ENCODE measurements at places on chromosomes 16 and 17. TPM values are rescaled to one million over a fixed set of nuclear protein-coding genes. Genes with fewer than 3 reads are reported as not detected.
A peak's percentile ranks its signal among the peaks of the same experiment; 100 is the strongest.

GRCh38 chr16:73279451-73279850 is 231.5 kb upstream of the ZFHX3 start:
- H3K27ac ChIP-seq: no peak overlapping the region
- H3K4me1 ChIP-seq: no peaks in the 10 kb centered on the region
- DNase-seq: no peak
- no peaks in the 10 kb centered on the region for H3K36me3 ChIP-seq
- H3K27me3 ChIP-seq: peaks cover 10% of the 10 kb centered on the region

- H3K27ac ChIP-seq: no peak overlapping the region
- H3K36me3 ChIP-seq: no peaks in the 10 kb centered on the region
- H3K4me1 ChIP-seq: no peaks in the 10 kb centered on the region
- DNase-seq: peak; percentile 1
These were observed 37.6 kb upstream of the PIRT start for GRCh38 chr17:10875430-10875851.

DNA sequence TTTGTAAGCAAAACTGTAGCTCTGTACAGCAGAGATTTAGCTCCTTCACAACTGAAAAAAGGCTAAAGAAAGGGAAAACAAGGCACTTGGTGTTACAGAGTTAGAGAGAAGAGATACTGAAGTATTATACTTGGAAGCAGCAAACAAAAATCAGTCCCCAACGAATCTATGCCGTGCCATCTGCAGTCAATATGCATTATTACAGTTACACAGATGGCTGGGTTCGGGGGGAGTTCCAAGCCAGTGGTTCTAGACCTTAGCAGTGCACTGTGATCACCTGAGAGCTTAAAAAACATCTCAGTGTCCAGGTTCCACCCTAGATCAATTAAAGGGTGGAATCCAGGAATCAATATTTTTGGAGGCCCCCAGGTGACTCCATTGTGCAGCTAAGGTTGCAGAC is 489.9 kb downstream of the SHISA9 start:
- H3K36me3 ChIP-seq: no peaks in the 10 kb centered on the region
- H3K27ac ChIP-seq: no peak overlapping the region
- DNase-seq: no peak

GRCh38 chr17:4893721-4894560 is 5.4 kb upstream of the C17orf107 start:
- H3K27ac ChIP-seq: no peak overlapping the region
- no peak overlapping the region for H3K4me3 ChIP-seq
- H3K36me3 ChIP-seq: peaks cover 34% of the 10 kb centered on the region

DNA sequence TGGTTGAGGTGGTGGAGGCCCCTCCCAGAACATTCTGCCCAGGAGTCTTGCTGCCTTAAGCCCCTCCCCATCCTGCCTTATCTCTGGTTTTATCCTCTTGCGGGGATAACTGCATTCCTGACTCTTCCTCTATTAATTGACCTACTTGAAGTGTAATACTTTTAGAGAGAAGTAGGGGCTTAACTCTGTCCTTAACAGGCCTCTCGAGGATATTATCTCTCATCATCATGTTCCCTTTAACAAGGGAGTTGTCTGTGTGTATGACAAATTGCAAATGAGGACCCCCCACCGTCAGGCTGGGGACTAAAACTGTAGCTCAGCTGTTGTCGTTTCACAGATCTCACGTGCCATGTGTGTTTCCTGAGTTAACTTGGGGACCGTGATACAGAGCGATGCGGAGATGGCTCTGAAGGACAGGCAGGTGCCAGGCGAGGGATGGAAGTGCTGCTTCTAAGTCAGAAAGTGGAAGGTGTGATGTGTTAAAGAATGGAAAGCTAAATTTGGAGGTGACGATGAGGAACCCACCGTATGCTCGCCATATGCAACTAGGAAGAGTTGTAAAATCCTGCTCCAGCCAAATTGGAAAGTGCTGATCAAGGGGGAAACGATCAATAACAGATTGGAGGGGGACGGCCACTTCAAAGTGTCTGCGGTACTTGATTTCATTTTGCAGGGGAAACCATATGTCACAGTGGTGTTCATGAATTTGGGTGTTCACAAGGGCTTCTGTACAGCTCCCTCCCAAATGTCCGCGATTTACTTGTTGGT is 106.3 kb downstream of the RPTOR start:
- H3K27ac ChIP-seq: no peak overlapping the region
- no peak overlapping the region for H3K4me3 ChIP-seq
- peaks cover 10% of the 10 kb centered on the region for H3K4me1 ChIP-seq
- no peaks in the 10 kb centered on the region for H3K27me3 ChIP-seq

- H3K27ac ChIP-seq: no peak overlapping the region
- no peak for DNase-seq
- no peak overlapping the region for H3K4me3 ChIP-seq
- H3K4me1 ChIP-seq: peaks cover 11% of the 10 kb centered on the region
- no peaks in the 10 kb centered on the region for H3K27me3 ChIP-seq
These were observed 439.8 kb upstream of the DYNLRB2 start for GRCh38 chr16:80100846-80101451.

GRCh38 chr16:51592001-51592501 is 441.0 kb upstream of the SALL1 start:
- no peaks in the 10 kb centered on the region for H3K36me3 ChIP-seq
- no peak for DNase-seq
- H3K27ac ChIP-seq: peak overlapping the region; percentile 2
- peak overlapping the region; percentile 60 for H3K4me3 ChIP-seq
- no peaks in the 10 kb centered on the region for H3K27me3 ChIP-seq

- no peak for DNase-seq
- no peak overlapping the region for H3K27ac ChIP-seq
- peaks cover 13% of the 10 kb centered on the region for H3K27me3 ChIP-seq
- H3K4me3 ChIP-seq: no peak overlapping the region
- H3K36me3 ChIP-seq: peaks cover 46% of the 10 kb centered on the region
These were observed 3.8 kb downstream of the FHOD1 start for GRCh38 chr16:67243481-67243880.

The PTX4 gene
- total RNA-seq: not detected

The HS3ST2 gene
- not detected for total RNA-seq

The NME1 gene
- 365 TPM for total RNA-seq

The TEKT3 gene
- total RNA-seq: not detected

The GAA gene
- total RNA-seq: 73.1 TPM

The TPSAB1 gene
- total RNA-seq: not detected

The APOH gene
- not detected for total RNA-seq
